ENCODE measurements at places on chromosomes 2 and 18. TPM values are rescaled to one million over a fixed set of nuclear protein-coding genes. Genes with fewer than 3 reads are reported as not detected.

- no peaks in the 10 kb centered on the region for H3K4me1 ChIP-seq
- DNase-seq: no peak
- H3K4me3 ChIP-seq: no peak overlapping the region
- H3K27me3 ChIP-seq: no peaks in the 10 kb centered on the region
- no peaks in the 10 kb centered on the region for H3K36me3 ChIP-seq
Observed at GRCh38 chr2:60033325-60033724, 520.1 kb downstream of the BCL11A start.

DNA sequence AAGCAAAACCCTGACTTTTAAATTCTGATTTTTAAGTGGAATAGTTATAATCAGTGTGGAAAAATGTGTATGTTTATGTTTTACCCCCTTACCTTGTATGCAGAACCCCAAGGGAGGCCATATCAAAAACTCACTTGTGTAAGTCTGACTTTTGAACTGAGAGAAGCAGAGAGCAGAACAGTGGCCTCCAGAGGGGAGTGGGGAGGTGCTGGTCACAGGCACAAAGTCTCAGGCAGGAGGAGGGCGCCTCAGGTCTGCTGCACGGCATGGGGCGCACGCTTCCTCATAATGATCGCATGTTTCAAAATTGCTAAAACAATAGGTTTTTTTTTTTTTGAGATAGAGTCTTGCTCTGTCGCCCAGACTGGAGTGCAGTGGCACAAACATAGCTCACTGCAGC, 127.8 kb downstream of the TPO start:
- no peak overlapping the region for H3K4me3 ChIP-seq
- no peaks in the 10 kb centered on the region for H3K36me3 ChIP-seq
- no peak for DNase-seq
- peaks cover 14% of the 10 kb centered on the region for H3K4me1 ChIP-seq
- H3K27ac ChIP-seq: no peak overlapping the region

DNA sequence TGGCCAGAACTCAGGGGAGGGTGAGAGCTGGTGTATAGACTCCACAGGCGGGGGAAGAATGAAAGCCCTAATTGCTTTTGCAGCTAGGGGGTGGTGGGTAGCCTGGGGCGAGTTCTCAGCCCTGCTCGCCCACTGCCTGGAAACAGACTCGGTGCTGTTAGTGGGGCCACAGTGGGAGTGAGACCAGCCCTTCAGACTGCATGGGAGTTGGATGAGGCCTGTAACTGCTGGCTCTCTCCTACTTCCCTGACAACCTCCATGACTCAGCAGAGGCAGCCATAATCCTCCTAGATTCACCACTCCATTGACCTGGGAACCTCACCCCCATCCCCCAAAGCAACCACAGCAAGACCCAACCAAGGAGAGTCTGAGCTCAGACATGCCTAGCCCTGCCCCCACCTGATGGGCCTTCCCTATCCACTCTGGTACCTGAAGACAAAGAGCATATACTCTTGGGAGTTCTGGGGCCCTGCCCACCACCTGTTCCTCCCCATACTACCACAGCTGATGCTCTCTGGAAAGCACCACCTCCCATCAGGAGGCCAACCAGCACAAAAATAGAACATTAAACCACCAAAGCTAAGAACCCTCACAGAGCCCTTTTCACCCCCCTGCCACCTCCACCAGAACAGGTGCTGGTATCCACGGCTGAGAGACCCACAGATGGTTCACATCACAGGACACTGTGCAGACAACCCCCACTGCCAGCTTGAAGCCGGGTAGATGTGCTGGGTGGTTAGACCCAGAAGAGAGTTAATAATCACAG, 226.3 kb downstream of the EIPR1 start:
- DNase-seq: no peak
- no peaks in the 10 kb centered on the region for H3K27me3 ChIP-seq

DNA sequence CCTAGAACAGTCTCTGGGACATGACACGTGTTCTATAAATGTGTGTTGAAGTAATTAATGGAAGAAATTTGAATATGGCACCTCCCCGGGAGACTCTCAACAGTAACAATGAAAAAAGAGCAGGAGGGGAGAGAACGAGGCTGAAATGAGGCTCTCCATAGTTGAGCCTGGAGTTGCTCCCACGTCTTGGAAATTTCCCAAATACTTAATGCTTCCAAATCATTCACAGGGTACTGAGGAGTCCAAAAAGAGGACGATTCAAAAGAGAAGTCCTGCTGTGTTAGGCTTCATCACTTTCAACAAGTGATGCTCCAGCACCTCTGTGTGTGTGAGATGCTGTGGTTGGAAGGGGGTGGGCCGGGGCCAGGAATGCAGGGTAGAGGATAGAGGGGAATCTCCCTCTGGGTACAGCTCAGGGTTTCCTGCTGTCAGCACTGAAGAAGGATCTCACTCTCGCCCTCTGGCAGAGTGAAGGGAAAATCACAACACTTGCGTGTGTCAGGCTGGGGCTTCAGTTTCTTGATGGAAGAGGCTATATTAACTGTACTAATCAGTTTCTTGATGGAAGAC, 18.1 kb upstream of the ZNF407 start:
- no peaks in the 10 kb centered on the region for H3K27me3 ChIP-seq
- H3K4me3 ChIP-seq: no peak overlapping the region
- peak; percentile 42 for DNase-seq
- H3K36me3 ChIP-seq: no peaks in the 10 kb centered on the region

DNA sequence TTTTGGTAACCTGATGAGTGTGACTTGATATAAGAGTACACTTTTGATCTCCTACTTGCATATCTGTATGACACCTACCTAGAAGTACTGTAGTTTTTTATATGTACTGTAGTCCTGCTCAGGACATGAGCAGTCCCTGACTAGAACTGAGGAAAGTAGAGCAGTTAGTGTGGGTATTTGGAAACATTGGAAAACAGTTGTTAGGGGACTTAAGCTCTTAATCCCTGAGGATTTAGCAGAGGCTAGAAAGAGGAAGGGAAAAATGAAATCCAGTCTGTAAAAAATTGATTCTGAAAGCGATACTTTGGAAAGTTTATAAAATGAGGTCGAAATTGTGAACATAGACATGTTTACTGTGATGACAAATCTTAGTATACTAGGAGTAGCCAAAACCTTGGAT, 125.6 kb downstream of the NCOA1 start:
- no peaks in the 10 kb centered on the region for H3K36me3 ChIP-seq
- DNase-seq: no peak
- no peak overlapping the region for H3K4me3 ChIP-seq
- H3K27me3 ChIP-seq: no peaks in the 10 kb centered on the region
- no peak overlapping the region for H3K27ac ChIP-seq

GRCh38 chr2:65075176-65075575, 19.0 kb downstream of the CEP68 start:
- DNase-seq: no peak
- no peaks in the 10 kb centered on the region for H3K27me3 ChIP-seq
- H3K4me3 ChIP-seq: no peak overlapping the region
- peaks cover 48% of the 10 kb centered on the region for H3K36me3 ChIP-seq

DNA sequence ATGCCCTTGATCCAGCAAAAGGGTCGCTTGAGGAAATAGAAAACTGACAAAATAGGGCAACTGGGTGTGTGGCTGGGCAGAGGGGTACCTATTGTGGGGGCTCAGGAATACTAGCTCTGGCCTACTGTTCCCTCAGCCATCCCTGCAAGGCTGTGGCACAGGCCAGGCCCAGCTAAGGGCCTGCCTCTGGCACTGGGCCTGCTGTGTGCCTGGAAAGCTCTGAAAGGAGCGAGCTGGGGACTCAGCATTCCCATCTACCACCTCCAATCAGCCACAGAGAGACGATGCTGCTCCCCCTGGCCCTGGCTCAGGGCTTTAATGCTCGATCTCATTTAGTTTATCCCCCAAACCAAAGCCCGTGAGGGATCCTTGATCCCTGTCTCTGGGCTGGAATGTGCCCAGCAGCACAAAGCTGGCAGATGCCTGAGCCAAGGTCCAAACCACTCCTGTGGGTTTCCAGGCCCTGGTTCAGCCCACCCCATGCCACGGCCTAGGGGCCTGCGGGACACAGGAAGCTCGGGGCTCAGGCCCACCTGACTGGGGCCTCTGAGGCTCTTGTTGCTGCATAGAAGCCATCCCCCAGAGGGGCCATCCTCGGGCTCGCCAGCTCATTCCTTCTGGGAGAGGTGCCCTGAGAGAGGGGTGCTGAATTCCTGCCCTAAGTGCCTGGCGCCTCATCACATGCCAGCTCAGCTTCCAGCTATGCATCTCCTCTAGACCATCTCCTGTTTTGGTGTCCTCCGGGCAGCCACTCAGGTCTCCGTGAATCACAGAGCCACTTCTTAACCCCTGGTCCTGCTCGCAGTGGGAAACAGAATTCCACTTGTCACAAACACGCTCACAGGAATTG, 43.0 kb upstream of the KCNF1 start:
- no peak for DNase-seq
- H3K4me1 ChIP-seq: no peaks in the 10 kb centered on the region
- H3K36me3 ChIP-seq: no peaks in the 10 kb centered on the region
- H3K27ac ChIP-seq: peak overlapping the region; percentile 8
- H3K4me3 ChIP-seq: no peak overlapping the region

DNA sequence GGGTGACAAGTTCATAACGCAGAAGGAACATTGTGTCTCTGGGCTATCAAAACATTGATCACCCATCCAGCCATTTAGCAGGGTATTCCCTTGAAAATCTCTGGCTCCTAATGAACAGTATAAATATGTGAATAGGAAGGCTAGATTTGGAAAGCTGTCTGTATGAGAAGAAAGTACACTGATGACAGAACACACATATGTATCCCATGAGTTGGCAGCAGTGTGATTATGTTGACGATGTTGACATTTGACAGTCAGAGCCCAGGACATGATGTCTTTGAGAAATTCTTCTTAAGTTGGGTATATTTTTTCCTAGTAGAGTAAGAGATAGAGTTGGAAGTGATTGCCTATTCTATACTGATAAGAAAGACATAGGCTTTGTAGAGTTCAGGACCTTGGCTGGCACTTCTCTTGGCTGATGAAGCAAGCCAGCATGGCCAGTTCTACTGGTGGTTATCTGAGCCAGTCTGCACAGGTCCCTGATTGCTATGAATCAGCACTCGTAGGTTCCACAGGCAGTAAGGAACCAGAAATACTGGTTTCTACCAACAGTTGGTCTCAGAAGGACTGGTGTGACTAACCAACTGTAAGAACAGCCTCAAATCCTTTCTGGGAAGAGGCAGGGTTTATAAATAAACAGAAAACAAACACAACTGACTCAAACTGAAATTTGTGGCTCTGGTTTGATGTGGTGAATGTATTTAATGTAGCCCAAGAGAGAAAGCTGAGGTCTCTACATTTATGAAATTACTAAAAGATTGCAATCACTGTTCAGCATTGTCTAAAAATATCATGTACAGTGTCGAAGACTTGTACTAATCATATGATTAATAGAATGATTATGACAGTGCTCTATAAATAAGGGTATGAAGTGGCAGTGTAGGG, 43.9 kb upstream of the RAPH1 start:
- H3K36me3 ChIP-seq: no peaks in the 10 kb centered on the region
- peaks cover 56% of the 10 kb centered on the region for H3K4me1 ChIP-seq
- DNase-seq: peak; percentile 94

GRCh38 chr2:162267496-162267895, 24.3 kb upstream of the FAP start:
- H3K4me3 ChIP-seq: no peak overlapping the region
- DNase-seq: no peak
- peaks cover 76% of the 10 kb centered on the region for H3K36me3 ChIP-seq
- no peaks in the 10 kb centered on the region for H3K27me3 ChIP-seq

DNA sequence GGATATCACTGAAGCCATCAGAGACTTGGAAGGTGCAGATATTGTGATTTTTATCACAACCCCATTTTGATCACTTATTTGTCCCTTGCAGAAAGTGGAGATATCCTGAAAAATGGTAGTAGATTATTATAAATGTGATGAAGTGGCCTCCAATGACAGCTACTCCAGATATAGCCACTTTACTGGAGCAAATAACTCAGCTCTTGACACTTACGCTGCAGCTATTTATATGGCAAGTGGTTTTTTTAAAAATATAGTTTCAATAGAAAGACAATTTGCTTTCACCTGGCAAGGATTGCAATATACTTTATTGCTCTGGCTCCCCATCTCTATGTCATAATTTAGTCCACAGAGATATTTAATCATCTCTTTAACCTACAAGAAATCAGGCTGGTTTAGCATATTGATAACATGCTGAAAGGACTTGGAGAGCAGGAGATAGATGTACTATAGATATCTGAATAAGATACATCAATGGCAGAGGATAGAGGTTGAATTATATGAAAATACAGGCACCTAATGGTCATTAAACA, 182.8 kb upstream of the SKOR2 start:
- no peak for DNase-seq
- no peaks in the 10 kb centered on the region for H3K36me3 ChIP-seq
- no peak overlapping the region for H3K4me3 ChIP-seq
- no peaks in the 10 kb centered on the region for H3K4me1 ChIP-seq
- no peaks in the 10 kb centered on the region for H3K27me3 ChIP-seq

- H3K4me3 ChIP-seq: no peak overlapping the region
- no peak for DNase-seq
- H3K27ac ChIP-seq: no peak overlapping the region
- H3K4me1 ChIP-seq: no peaks in the 10 kb centered on the region
- no peaks in the 10 kb centered on the region for H3K27me3 ChIP-seq
- no peaks in the 10 kb centered on the region for H3K36me3 ChIP-seq
Observed at GRCh38 chr2:153388246-153388645, 90.3 kb downstream of the RPRM start.

DNA sequence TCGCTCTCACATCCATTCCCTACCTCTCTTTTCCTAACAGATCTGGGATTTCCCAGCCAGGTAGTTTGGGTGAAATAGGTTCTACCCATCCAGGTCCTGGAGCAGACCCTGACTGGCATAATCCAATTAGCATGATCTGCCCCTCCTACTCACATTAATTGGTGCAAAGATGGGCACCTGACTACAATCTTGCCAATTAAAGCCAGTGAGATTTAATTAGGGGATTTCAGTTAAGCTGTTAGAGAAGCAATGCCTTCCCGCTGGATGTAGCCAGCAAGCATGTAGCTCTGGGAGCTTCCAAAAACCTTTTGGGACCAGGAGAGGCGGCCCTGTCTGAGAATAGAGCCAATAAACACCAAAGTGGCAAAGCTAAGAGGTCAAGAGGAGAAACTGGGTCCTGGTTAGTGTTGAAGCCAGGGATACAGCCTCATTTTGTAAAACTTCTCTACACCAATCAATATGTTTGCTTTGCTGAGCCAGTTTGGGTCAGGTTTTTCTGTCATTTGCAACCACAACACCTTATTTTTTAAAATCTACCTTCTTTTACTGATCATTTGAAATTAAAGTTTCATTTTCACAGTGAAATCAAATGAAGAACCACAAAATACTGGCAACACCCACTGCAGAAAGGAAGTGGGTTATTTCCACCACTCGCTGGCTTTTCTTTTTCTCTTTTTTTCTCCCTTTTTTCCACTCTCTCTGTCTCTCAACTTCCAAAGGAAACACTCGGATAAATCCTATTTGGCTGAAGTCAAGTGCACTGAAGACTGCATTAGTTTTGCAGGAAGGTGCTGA, 3.2 kb upstream of the TTC39C start:
- H3K27me3 ChIP-seq: no peaks in the 10 kb centered on the region
- H3K4me1 ChIP-seq: peaks cover 5% of the 10 kb centered on the region
- no peak overlapping the region for H3K4me3 ChIP-seq

- H3K4me3 ChIP-seq: no peak overlapping the region
- no peak overlapping the region for H3K27ac ChIP-seq
- DNase-seq: no peak
- peaks cover 7% of the 10 kb centered on the region for H3K4me1 ChIP-seq
- peaks cover 24% of the 10 kb centered on the region for H3K27me3 ChIP-seq
- no peaks in the 10 kb centered on the region for H3K36me3 ChIP-seq
Observed at GRCh38 chr2:105139556-105140239, 101.8 kb downstream of the MRPS9 start.

The FZD7 gene
- 20.9 TPM for total RNA-seq

The NOTO gene
- total RNA-seq: not detected

The NPPC gene
- total RNA-seq: not detected

The GAREM2 gene
- not detected for total RNA-seq

Data from stomach (tissue), 19 donors.